ENCODE measurements at places on chromosomes 4 and X. TPM values are rescaled to one million over a fixed set of nuclear protein-coding genes. Genes with fewer than 3 reads are reported as not detected.

GRCh38 chr4:184930026-184930425, 88.3 kb upstream of the HELT start:
- no peak for DNase-seq

SPRY1 gene
- total RNA-seq = 233 TPM

GRCh38 chrX:138463476-138463875, 248.0 kb downstream of the FGF13 start:
- no peak for DNase-seq

- DNase-seq = no peak
Measured at GRCh38 chr4:189046642-189047041, 894.0 kb upstream of the FRG1 start.

DNA sequence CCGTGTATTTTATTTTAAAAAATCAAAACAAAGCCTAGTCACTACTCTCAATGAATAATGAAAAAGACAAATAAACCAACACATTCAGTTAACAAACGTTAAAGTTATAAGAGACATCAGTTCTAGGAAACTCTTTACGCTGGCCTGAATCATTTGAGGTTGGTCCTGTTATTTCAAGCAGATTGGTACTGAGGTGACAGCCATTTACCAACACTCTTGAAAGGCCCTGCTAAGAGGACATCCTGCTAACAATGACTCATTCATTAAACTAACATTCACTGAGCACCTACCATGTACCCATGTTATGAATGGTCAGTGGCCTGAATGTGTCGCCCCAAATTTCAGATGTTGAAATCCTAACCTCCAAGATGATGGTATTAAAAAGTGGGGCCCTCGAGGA, 57.1 kb upstream of the ADGRG2 start:
- DNase-seq = no peak

P2RY4 gene
- total RNA-seq = 0.64 TPM

- DNase-seq = no peak
Measured at GRCh38 chr4:52507774-52508173, 151.3 kb downstream of the USP46 start.

- peak; percentile 64 for DNase-seq
Measured at GRCh38 chrX:48631376-48632090, 34.2 kb downstream of the WDR13 start.

DNA sequence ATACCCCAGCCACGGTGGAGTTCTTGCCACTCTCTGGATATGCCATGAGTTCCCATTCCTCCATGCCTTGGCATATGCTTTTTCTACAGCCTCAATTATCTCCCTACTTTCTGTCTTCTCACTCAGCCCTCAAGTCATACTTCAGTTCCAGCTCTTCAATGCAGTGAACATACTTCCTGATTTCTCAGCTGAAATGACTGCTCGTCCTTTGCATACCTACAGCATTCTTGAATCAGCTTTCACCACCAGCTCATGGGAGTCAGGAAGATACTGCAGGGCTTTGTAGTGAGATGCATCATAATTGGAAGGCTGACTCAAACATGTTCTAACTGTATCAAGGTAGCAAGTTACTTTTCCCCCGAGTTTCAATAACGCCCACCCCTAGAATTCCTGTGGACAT, 118.4 kb downstream of the APBB2 start:
- DNase-seq = no peak

GRCh38 chr4:2062808-2063524, 3.8 kb downstream of the NAT8L start:
- no peak for DNase-seq

- no peak for DNase-seq
Measured at GRCh38 chrX:74613370-74614092, 893 bp downstream of the RLIM start.

GAGE12H gene
- not detected for total RNA-seq

DNA sequence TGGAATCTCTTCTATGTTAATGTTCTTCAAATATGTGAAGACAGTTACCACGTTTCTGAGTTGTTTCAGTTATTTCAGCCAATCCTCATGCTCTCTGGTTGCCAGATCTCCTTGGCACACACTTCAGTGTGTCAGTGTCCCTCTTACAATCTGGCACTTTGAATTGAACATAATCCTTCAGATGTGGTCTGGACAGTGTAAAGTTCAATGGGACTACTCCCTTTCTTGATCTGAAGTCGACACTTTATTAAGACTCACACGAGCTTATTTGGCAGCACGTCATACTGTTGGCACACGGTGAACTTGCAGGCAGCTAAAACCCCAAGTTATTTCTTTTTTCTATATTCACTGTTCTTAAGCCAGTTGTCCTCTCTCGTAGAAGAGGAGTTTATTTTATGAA, 28.2 kb downstream of the ARSJ start:
- DNase-seq = no peak

GRCh38 chrX:118183606-118184005, 67.0 kb upstream of the KLHL13 start:
- no peak for DNase-seq

GRCh38 chr4:110533940-110534339, 58.0 kb downstream of the ENPEP start:
- no peak for DNase-seq

DNA sequence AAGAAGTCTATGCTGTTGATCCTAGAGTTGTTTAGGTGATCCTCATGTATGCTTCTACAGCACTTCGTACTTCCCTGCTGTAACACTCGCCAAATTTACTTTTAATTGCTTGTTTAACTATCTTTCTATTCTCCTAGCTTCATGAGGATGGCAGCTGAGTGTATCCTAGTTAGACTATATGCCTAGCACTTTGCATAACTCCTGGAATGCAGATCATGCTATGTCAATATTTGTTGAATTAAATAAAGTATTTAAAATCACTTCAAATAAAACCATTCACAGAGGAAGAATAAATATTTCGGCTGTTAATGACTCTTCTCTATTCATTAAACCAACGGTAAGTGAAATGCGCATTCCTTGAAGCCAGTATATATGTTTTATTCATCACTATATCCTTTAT, 55.1 kb downstream of the F9 start:
- DNase-seq = no peak

DNA sequence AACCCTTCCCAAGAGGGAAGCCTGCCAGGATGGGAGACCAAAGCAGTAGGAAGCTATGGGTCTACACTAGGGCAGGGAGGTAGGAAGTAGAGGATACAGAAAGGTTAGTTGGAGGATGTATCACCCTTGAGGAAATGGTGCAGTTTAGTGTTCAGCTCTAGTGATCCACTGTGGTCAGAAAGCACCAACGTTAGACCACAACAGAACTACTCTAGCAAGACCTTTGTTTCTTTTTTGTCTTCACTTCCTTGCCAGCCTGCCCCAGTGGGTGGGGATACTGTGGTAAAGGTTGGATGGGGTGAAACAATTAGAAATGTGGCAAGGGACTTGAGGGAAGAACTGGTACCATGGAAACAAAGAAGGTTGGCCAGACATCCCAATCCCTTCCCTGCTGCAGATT, 83.3 kb downstream of the DDIT4L start:
- no peak for DNase-seq

- no peak for DNase-seq
Measured at GRCh38 chr4:61251129-61251528, 51.0 kb downstream of the ADGRL3 start.

GRCh38 chr4:174561560-174561959, 39.3 kb upstream of the HPGD start:
- no peak for DNase-seq

DNA sequence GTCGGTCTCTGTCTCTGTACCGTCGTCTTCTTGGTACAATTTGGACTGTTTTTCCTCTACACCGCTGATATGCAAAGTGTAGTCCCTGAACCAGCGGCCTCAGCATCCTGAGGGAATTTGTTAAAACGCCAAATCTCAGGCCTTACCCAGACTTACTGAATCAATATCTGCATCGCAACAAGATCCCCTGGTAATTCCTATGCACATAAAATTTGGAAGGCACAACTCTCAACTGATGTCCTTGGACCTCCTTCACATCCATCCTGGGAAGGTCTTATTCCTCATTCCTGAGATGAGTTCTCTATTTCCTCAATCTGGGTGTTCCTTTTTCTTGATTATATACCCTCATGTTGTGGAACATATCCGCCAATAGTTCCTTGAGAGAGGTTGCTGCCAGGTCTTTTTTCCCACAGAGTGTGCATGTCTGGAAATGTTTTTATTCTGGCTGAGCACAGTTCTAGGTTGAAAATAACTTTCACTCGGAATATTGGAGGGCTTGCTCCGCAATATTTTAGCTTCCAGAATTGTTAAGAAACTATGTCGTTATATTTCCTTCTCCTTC, 738 bp upstream of the HPF1 start:
- DNase-seq = no peak
